Breast epithelium (tissue), 4 donors: ENCODE measurements at places on chromosomes 4 and X. TPM values are rescaled to one million over a fixed set of nuclear protein-coding genes. Genes with fewer than 3 reads are reported as not detected.

The ARAP2 gene
- 21.3 TPM for total RNA-seq

The SERPINA7 gene
- not detected for total RNA-seq

The CLDN34 gene
- not detected for total RNA-seq

The SHROOM2 gene
- 0.48 TPM for total RNA-seq

The UGT2B15 gene
- 2.0 TPM for total RNA-seq

The CENPVL3 gene
- total RNA-seq = not detected

The CXorf65 gene
- total RNA-seq = not detected

The EVC gene
- total RNA-seq = 25.9 TPM

The KIAA1210 gene
- total RNA-seq = not detected

The PPEF1 gene
- total RNA-seq = 0.73 TPM

The HPGD gene
- 10.5 TPM for total RNA-seq

The ZNF711 gene
- 14.5 TPM for total RNA-seq

The FATE1 gene
- total RNA-seq = not detected

The HSFX4 gene
- total RNA-seq = not detected

The JCHAIN gene
- 10.1 TPM for total RNA-seq

The SLIT2 gene
- 15.8 TPM for total RNA-seq

The IL3RA gene
- total RNA-seq = 2.9 TPM
